ENCODE measurements at places on chromosomes 7 and 10.

GRCh38 chr7:38374507-38374906 lies 101.1 kb upstream of the TARP start:
- DNase-seq, result peak; percentile 33

GRCh38 chr10:62779487-62780248 lies 24.9 kb upstream of the ADO start:
- DNase-seq, result peak; percentile 54

- DNase-seq, result no peak
Measured at GRCh38 chr7:24834128-24834798, 77.0 kb upstream of the GSDME start.

GRCh38 chr7:32335107-32335506 lies 155.1 kb downstream of the LSM5 start:
- peak; percentile 66 for DNase-seq

DNA sequence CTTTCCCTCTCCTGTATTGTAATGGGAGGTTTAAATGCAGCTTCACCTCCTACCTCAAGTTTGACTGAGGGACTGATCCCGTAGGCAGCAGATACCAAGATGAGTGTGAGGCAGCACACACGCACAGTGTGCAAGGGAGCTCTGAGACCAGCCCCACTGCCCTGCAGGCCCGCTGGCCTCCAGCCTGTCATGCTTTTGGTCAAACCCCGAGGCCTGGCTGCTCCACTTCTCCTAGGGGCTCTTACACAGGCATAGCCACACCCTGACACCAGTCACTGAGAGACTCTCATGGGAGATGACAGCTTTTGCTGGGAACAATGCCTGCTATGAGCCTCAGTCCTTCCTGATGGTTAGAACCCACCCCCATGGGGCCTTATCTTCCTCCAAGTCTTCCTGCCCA lies 27.6 kb downstream of the DRGX start:
- DNase-seq, result no peak

- no peak for DNase-seq
Measured at GRCh38 chr7:30752979-30753378, 1.0 kb downstream of the INMT start.

GRCh38 chr10:72730479-72730878 lies 38.5 kb downstream of the MCU start:
- DNase-seq, result no peak

DNA sequence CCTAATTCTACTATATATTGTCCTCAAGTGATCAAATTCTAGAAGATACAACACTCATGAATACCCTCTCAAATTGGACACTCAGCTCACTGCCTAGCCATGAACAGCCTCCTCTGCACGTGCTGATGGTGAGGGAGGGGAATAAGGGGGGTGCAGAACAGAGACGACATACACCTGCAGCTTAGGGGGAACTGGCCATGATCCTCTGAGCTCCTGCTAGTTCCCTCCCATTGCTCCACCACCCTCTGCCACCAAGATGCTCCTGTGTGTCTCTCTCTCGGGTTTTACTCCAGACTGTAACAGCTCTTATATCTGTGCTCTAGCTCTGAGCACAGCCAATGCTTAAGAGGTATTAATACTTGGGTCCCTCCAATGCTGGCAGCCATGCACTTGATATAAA lies 70.7 kb downstream of the VOPP1 start:
- no peak for DNase-seq

DNA sequence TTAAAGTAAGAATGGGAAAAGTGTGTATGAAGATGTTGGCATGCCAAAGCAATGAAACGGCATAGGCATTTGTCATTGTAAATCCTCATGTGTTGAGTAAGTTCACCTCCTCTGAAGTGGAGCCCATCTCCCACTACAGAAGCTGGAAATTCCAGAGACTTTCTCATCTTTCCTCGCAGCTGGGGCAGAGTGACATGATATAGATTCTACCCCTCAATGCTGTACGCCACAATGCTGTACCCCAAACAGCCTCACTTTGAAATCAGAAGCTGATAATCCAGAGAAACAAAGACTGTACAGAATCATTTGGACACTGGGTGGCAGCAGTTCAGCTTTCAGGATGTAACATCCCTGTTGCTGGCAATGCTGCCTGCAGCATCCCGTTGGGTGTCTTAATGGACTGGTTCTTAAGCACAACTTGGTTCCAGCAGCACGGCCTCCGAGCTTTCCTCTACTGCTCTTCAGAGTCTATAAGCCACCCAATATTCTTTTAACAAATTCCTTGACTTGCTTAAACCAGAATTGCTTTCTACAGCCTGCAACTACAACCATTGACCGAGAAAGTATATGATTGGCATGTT lies 18.8 kb downstream of the ZC3HAV1L start:
- peak; percentile 67 for DNase-seq

DNA sequence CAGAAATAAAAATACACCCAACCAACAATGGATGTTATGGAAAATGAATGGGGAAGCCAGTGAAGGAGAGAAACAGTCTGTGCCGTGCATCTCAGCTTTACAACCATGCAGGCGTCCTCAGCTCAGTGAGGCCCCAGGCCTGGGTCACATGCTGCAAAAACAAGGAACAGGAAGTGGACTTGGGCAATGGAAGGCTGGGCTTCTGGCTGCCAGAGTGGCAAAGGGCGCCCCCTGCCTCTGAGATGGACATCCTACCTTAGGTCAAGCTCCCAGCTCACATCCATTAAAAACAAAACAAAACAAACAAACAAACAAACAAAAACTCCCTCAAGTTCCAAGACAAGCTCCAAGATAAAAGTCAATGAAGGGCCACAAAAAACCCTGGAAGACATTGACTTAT lies 54.7 kb upstream of the AFAP1L2 start:
- peak; percentile 49 for DNase-seq

- DNase-seq, result no peak
Measured at GRCh38 chr7:121307021-121307574, 21.7 kb upstream of the WNT16 start.

DNA sequence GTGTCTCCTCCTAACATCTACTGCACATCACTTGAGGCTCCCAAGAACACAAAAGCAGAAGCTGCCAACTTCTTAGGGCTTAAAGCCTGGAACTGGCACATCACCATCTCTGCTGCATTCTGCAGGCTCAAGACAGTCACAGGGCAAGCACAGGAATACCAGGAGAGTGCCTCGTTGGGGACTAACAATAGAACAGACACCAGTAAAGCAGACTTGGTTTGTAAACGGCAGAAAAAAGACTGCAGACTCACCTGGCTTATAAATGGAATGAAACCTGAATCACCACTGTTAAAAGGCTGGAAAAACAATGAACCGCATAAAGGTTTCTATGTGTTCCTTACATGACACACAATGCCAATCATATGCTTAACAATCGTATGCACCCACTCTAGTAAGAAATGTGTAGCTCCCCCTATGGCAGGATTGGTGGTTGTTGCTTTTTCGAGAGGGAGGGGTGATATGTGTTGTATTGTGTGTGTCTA lies 12.8 kb downstream of the RHEB start:
- no peak for DNase-seq

DNA sequence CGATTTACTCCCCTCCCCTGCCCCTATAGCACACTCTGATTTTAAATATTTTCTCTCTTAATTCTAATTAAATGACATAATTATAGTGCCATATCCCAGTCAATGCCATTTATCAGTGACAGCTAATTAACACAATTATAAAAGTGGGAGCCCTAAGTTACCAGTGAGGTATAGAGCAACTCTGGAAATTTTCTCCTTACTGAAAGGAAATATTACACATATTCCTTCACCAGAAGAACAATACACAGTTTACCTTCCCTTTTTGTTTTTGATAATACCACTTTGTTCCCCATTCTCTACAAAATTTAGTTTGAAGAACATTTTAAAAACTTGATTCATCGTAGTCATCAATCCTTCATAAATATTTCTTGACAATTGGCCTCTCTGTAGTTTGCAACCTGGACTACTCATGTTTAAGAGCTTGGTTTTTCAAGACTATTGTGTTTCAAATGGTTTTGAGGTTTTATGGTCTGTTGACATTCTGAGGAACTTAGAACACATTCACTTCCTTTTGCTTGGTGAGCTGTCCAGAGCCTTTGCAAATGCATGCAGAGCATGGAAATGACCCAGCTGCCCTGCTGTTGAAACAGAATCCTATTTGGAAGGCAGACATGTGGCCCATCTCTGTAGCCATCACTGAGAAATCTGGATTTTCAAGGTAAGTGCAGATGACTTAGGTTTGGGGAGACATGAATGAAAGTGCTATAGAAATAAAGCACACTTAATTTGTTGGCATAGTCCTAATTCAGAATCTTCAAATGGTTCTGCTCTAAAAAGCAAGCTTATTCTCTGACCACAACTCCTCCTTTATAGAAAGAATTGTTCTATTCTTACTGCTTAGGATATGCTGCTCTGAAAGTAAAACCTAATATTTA lies at the start of gene GPR141:
Gene GPR141, plus strand, starts transcription at position 521 of the 875 bp plus-strand sequence. CDS start 56,628 bp downstream, outside the sequence.
- DNase-seq, result no peak

- peak; percentile 16 for DNase-seq
Measured at GRCh38 chr10:58994226-58995057, 182.0 kb upstream of the PHYHIPL start.

- DNase-seq, result no peak
Measured at GRCh38 chr10:16905320-16905719, 88.1 kb upstream of the RSU1 start.

GRCh38 chr10:19979628-19980027 lies 163.4 kb downstream of the PLXDC2 start:
- DNase-seq, result no peak

DNA sequence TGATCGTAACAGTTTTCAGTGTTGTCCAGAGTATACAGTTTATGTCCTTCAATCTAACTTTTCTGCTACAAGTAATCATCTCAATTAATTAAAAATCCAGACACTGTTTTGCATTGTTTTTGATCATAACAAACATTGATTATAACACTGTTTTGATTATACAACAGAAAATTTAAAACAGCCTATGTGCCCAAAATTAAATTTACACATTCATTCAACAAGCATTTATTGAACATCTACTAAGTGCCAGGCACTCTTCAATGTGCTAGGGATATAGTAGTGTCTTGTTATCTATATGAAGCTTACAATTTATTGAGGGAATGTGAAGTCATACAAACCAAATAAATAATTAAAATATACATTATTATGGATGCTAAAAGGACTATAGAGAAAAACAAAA lies 10.6 kb downstream of the ELAPOR2 start:
- DNase-seq, result no peak

GRCh38 chr7:83452256-83452655 lies 196.7 kb downstream of the SEMA3E start:
- DNase-seq, result no peak

DNA sequence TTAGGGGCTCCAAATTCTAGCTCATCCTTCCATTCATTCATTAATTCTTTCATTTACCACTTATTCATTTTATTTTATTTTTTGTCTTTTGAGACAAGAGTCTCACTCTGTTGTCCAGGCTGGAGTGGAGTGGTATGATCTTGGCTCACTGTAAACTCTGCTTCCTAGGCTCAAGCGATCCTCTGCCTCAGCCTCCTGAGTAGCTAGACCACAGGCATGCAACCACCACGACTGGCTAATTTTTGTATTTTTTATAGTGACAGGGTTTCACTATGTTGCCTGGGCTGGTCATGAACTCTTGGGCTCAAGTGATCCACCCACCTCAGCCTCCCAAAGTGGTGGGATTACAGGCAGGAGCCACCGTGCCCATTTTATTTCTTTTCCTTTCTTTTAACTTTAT lies 31.6 kb downstream of the FGF8 start:
- DNase-seq, result no peak

Measured in A172 (cell line).